NCI-H2081 treated with DMSO at 0.1 percent for 48 hours (cell line): ENCODE measurements at places on chromosomes 7 and 10.

- no peak for DNase-seq
Observed at GRCh38 chr7:1520539-1521234, 9.8 kb upstream of the MAFK start.

DNA sequence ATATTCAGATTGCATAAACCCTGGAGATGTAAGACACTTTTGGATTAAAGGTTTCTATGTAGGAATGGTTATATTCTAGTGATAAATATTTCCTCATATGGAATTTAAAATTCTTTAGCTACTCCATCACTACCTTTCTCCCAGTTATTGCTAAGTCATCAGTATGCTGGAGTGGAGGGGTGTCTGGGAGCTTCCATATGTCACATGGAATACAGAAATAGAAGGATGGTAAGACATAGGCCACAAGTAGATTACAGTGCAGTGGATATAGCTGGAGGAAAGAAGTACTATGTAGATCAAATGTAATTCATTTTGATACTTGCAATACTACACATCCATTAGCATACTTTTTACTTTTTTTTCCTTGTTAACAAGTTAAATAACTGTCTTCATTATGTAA, 428.4 kb downstream of the ARL4A start:
- no peak for DNase-seq

DNA sequence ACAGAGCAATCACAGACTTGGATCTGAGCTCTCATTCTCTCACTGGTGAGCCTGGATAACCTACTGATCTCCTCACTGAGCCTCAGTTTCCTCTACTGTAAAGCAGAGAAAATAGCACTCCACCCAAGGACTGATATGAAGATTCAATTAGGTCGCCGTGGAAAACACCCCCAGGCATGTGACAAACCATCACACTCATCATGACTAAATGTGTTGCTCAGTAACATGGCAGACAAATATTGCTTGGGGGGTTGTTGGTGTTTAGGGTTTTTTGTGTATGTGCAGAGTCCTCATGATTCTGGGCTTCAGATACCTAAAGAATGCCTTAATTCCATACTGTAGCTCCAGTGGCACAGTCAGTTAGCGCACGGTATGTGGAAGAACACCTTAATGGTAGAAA, 122.1 kb upstream of the TCF7L2 start:
- no peak for DNase-seq

DNA sequence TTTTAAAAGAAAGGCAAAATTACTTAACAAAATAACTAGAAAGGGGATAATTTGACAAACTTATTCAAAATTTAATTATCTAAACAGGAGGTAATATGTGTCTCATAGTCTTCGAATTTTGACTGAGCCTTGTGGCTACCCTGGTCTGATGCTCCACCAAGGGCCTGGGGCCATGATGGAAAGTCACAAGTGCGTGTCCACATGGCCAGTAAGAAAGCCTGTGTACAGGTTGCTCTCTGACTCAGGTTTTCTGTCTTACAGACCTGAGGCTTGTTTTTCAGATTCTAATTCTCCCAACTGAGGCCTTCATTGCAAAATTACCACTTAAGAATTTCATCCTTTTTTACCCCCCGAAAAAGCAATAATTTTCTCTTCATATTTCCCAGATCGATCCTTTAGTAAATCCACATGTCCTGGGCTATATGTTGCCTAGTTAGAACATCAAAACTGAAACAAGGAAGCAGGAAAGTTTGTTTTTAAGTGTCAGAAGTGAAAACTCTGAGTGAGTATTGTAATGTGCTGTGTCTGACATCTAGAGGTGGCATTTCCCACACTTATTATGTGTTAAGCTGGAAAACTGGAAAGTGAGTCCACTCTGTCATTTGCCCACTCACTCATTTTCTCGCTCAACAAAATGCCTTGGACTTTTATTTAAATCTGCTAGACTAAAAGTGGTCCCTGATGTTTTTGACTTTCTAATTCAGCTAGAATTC, 10.0 kb downstream of the CYP3A43 start:
- no peak for DNase-seq

DNA sequence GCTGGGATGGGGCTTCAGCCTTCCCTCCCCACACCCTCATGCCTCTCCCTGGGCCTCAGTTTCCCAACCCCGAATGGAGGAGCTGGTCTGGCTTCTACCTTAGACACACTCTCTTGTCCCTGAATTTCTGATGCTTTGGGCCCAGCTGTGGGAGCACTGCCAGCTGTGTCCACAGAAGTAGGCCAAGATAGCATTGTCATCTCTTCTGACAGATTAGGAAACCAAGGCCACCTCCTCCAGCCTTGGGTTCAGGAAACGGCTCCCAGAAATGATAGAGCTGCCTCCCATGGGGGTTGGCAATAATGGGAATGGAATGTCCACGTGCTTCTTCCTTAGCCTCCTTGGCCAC, 1.3 kb downstream of the PPIF start:
- DNase-seq, result no peak
